Daoy (cell line): ENCODE measurements at places on chromosomes 11 and 22. TPM values are rescaled to one million over a fixed set of nuclear protein-coding genes. Genes with fewer than 3 reads are reported as not detected.

Gene MYOD1
- total RNA-seq, result not detected in 2 replicates

Gene ARHGAP8
- total RNA-seq, result 4.6 and 28.2 TPM in 2 replicates

Gene TMEM191C
- 0.51 TPM in 1 of 2 replicates, not detected in the other for total RNA-seq

Gene SLC6A5
- total RNA-seq, result not detected in 2 replicates

Gene OR52I1
- total RNA-seq, result not detected in 2 replicates

Gene CD6
- 0.06 and 0.46 TPM in 2 replicates for total RNA-seq

Gene RTN4RL2
- 0.23 TPM in 1 of 2 replicates, not detected in the other for total RNA-seq

Gene FOLH1
- 0.09 TPM in 1 of 2 replicates, not detected in the other for total RNA-seq

Gene TXNRD2
- total RNA-seq, result 31.9 and 40.2 TPM in 2 replicates

Gene PLAAT4
- 18.3 and 29.6 TPM in 2 replicates for total RNA-seq

Gene C1QTNF5
- 0.51 and 1.9 TPM in 2 replicates for total RNA-seq

Gene WBP2NL
- total RNA-seq, result not detected in 2 replicates

Gene CEP126
- 0.80 and 0.92 TPM in 2 replicates for total RNA-seq

Gene BCO2
- 0.11 TPM in 1 of 2 replicates, not detected in the other for total RNA-seq

Gene C11orf24
- 32.2 and 46.7 TPM in 2 replicates for total RNA-seq

Gene PNPLA5
- not detected in 2 replicates for total RNA-seq

Gene OR52J3
- total RNA-seq, result not detected in 2 replicates

Gene SUSD2
- 0.29 TPM in 1 of 2 replicates, not detected in the other for total RNA-seq

Gene HOATZ
- not detected in 2 replicates for total RNA-seq

Gene MYBPC3
- not detected in 2 replicates for total RNA-seq

Gene BATF2
- total RNA-seq, result 0.51 TPM in 1 of 2 replicates, not detected in the other

Gene PGM2L1
- 8.1 and 10.1 TPM in 2 replicates for total RNA-seq

Gene OR51B5
- 0.11 TPM in 1 of 2 replicates, not detected in the other for total RNA-seq

Gene CCDC89
- 1.1 and 1.4 TPM in 2 replicates for total RNA-seq

Gene OSM
- 0.06 TPM in 1 of 2 replicates, not detected in the other for total RNA-seq

Gene RPL3
- 2,011 and 2,060 TPM in 2 replicates for total RNA-seq

Gene PIWIL4
- 0.74 and 1.2 TPM in 2 replicates for total RNA-seq

Gene SLC22A8
- total RNA-seq, result not detected in 2 replicates

Gene PLA2G3
- total RNA-seq, result 0.51 and 0.80 TPM in 2 replicates

Gene OR6T1
- not detected in 2 replicates for total RNA-seq

Gene BRSK2
- total RNA-seq, result 0.17 TPM in 1 of 2 replicates, not detected in the other

Gene PNPLA3
- total RNA-seq, result 1.4 and 4.2 TPM in 2 replicates

Gene ATP5MG
- 66.2 and 69.5 TPM in 2 replicates for total RNA-seq

Gene KIAA1671
- total RNA-seq, result 3.1 and 5.5 TPM in 2 replicates

Gene SMIM35
- total RNA-seq, result not detected in 2 replicates

Gene SHISA8
- not detected in 2 replicates for total RNA-seq

Gene MPZL3
- 5.0 and 7.1 TPM in 2 replicates for total RNA-seq
